GM23338 (cell line): ENCODE measurements at places on chromosomes 13 and 19.
A peak's percentile ranks its signal among the peaks of the same experiment; 100 is the strongest.

GRCh38 chr13:101248739-101249514, 167.4 kb downstream of the NALCN start:
- DNase-seq: no peak

DNA sequence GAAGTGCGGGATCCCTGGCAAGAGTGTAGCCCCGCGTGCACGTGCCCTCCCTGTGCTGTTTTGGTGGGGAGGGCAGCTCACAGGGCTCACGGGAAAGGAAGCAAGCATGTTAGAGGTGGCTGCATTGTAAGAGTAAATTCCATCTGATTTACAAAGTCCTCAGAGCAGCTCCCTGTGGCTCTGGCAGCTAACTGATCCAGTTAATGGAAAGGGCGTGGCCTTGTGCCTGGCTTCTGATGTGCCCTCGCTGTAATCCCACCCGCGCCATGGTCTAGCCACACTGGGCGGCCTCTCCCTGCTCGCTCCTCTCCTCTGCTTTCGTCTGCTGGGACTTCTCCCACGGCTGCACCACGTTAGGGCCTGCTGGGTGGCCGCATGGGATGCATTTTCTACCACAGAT, 258.5 kb downstream of the FGF9 start:
- DNase-seq: peak; percentile 43

DNA sequence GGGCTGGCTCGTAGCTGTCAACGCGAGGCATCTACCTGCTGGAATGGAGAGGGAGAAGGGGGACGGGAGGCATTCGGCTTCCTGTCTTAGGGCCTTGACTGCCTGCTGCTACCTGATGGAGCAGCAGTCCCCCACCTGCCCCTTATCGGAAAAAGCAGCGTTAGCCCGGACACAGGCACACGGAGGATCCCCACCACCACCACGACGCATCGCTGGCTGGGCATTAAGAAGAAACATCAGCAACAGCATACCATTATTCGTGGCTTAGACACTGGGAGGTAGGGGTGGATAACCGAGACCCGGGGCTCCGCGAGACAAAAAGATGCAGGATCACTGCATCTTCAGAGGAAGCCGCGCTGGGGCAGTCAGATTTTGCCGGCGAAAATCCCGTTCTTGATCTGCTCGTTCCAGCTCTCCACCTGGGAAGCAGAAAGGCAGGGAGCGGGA, 1.1 kb downstream of the COX6B2 start:
- DNase-seq: peak; percentile 55

GRCh38 chr13:80334597-80335260, 6.2 kb downstream of the SPRY2 start:
- no peak for DNase-seq

- DNase-seq: peak; percentile 35
These were observed 20.9 kb upstream of the UBE2L5 start for GRCh38 chr13:30401347-30401746.

DNA sequence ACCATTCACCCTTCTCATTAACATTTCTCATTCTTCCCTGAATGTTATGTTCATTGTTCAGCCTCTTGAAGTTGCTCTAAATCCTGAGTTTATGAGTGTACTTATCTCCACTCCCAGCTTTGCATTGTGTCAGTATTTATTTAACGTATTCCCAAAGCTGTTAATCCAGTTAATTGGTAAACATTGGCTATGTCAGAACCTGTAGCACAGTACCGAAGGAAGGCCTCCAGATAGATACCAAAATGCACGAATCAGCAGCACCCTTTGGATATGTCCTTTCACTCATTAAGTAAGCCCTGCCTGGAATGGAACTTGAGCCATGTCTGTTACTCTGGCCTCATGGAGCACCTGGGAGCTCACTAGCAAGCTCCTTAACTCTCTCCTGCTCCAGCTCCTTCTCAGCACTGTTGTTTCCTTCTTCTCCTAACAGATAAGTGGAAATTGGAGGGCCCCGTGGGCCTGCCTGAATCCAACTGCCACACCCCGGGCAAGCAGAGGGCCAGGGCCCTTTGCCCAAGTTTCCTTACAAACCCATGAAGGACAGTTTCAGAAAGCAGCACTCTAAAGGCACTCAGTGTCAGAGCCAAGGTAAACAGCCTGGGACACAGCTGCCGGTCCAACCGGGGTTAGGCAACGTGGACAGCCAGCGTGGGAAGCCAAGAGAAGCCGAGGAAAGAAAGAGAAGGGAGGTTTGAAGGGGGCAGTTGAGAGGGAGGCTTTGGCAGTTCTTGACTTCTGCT, 155.0 kb upstream of the SERP2 start:
- no peak for DNase-seq

DNA sequence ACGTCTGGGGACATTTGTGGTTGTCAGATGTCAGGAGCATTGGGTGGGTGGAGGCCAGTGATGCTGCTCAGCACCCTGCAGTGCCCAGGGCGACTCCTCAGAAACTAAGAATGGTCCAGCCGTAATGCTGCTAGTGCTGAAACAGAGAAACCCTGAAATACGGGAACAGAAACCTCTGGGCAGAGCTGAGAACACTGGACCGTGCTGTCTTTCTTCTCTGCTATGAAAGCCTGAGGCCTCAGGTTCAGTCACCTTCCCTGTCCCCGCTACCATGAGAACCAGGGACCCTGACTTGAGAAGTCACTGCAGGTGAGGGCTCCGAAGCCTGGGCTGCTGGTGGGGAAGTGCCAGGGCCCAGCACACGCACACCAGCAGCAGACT, 13.4 kb downstream of the CAPS start:
- no peak for DNase-seq

DNA sequence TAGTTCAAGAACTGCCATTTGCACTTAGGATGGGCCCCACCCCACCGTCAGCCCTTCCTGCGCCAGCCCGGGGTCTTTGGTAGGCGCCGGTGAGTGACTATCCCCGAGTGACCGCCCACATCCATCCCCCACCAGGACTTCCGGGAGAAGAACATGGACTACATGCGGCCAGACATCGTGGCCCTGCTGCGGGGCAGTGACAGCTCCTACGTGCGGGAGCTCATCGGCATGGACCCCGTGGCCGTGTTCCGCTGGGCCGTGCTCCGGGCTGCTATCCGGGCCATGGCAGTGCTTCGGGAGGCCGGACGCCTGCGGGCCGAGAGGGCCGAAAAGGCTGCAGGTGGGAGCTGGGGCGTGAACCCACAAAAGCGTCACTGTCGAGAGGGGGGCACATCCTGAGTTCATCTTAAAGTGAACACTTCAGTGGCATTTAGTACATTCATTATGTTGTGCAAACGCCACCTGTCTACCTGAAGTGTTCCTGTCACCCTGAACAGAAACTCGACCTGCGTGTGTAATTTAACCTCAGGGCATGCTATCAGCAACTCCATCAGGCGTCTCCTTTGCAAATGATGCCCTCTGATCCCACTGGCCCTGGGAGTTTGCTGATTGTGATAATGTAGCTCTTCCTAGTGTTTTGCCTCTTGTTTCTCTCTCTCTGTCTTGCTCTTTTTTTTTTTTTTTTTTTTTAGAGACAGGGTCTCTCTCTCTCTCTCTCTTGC, 42.4 kb upstream of the USE1 start:
- no peak for DNase-seq

DNA sequence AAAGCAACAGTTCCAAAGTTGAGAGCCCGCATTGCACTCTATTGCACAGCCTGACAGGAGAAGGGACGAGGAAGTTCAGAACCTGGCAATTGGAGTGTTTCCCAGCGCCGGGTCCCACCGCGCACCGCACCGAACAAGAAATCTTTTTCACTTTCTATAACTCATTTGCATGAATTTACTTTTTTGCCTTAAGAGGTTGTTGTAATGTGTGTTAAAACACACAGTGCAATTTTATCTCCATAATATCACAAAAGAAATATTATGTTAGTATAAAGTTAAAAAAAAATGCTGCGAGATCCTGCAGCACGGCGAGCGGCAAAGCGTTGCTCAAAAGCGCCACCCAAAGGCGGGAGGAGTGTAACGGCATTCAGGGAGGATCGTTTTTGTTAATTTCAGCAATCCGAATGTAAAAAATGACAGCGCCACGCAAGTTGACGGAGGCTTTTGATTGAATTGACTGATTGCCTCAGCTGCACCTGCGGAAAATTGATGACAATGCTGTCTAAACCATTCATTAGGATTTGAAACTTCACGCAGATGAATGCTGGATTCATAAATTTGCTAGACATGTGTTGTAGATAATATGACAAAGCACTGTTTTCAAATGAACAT, 303.6 kb upstream of the ZNF507 start:
- peak; percentile 74 for DNase-seq

DNA sequence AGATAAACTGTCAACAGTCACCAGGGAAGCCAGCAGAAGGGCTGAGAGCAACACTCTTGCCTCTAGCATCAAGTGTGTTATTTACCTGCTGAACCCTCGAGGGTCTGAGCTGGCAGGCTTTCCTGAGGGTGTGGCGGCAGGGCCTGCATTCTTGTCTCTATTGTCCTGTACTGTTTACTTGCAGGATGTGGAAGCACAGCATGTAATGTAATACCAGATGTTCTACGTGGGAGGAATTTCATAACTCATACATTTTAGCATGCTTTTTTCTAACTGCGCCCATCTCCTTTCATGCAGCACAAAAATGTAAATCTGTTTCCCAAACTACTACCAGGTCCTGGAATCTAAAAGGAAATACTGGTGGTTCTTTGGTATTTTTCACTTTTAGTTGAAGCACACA, 153.1 kb downstream of the RGCC start:
- DNase-seq: no peak

DNA sequence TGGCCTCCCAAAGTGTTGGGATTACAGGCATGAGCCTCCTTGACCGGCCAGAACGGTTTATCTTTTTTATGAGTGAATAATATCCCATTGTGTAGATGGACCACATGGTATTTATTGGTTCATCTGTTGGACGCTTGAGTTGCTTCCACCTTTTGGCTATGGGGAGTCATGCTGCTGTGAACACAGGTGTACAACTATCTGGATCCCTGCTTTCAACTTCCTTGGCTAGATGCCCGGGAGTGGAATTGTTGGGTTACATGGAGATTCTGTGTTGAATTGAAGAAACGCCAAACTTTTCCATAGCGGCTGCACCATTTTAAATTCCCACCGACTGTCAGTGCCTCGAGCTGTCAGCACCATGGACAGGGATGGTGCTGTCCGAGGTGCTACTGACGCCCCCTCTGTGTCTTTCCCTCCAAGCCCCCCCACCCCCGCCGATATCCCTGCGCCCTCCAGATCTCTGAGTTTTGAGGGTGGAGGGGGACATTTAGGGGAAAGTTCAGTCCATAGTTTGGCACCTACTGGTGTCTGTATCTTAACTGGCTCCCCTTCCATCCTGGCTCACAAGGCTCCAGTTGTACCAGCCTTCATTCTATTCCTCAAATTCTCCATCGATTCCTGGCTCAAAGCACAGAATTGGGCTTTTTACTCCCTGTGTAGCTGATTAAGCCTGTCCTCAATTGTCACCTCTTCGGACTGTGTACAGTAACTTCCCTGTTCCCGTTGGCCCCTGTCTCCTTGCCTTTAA, 27.3 kb downstream of the PNPLA6 start:
- DNase-seq: peak; percentile 38

DNA sequence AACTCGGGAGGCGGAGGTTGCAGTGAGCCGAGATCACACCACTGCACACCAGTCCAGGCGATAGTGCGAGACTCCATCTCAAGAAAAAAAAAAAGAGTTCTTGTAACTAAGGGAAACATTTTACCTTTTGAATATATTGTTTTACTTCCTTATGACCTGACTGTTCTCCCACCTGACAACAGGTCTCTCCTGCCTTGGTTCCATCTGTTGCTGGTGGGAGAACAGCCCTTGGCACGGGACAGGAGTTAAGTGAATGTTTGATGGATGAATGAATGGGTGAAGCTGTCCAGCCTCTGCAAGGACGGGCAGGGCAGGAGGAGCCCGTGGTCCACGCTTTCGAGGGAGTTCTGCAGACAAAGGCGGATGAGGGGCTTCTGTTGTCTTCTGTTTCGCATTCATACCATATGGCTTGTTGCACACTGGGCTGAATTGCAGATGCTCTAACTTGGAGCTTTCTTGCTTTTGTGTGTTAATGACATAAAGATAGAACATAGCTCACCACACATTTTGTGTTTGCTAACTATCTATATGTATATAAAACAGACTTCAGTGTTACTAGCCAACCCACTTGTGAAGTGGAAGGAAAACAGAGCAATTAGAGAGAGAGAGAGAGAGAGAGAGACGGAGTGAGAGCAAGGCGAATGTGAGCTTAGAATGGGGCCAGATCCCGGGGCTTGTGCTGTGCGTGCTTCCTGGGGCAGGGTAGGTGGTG, 16.2 kb upstream of the CCNE1 start:
- DNase-seq: no peak

GRCh38 chr13:99959540-99960230, 11.9 kb downstream of the ZIC5 start:
- DNase-seq: peak; percentile 69

- no peak for DNase-seq
These were observed 4.6 kb downstream of the PCDH9 start for GRCh38 chr13:67225252-67226159.

DNA sequence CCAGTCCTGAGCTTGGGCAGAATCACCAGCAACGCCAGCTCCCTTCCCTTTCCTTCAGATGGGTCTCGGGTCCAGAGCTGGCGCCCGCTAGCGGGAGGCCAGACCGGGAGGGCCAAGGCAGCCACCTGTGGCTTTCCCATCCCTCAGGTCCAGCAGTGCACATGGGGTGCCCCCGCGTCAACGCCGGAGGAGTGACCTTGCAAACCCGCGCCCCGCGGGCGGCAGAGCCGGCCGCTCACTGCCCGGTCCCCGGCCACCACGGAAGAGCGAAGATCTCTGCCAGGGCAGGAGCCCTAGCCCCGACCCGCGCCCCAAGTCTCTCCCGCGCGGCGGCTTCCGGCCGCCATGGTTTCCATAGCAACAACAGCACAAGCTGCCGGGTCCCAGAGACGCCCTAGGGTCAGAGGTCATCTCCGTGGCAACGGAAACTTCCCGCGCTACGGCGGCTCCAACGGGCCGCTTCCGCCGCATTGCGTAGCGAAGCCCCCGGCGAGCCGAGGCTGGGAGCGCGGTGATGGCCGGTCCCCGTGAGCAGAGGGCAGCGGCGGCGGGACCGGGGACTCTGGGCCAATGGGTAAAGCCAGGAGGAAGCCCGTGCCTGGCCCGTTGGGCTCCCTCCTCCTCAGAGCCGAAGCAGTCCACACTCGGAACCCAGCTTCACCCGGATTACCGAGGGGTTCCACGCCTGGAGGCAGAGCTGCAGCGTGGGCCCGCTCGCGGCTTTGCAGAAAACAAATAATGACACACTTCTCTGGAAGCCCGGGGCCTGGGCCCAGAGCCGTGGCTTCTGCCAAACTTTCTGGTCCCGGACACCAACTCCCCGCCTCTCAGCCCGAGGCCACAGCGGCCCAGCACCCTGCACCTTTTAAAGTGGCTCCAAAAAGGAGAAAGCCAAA, 7.4 kb downstream of the FGF14 start:
- DNase-seq: peak; percentile 98

DNA sequence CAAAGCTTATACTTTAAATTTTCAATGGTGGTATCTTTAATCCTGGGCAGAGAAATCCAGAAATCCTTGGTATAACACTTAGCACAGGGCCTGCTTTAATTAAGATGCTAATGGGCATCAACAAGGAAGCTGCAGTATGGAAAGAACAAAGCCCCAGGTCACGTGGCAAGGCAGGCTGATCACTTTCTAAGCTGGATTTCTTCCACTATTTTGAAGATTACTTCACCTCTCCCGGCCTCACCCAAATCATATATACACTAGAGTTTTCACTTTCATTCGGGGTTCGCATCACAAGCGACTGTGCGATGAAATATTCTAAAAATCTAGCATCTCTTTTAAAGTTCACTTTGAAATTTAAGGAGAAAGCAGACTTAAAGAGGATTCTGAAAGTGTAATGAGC, 71.8 kb downstream of the STARD13 start:
- peak; percentile 53 for DNase-seq
